ENCODE measurements at places on chromosomes 2 and 18.

GRCh38 chr2:71336802-71337201 is 5.2 kb downstream of the ZNF638 start:
- DNase-seq, result no peak

DNA sequence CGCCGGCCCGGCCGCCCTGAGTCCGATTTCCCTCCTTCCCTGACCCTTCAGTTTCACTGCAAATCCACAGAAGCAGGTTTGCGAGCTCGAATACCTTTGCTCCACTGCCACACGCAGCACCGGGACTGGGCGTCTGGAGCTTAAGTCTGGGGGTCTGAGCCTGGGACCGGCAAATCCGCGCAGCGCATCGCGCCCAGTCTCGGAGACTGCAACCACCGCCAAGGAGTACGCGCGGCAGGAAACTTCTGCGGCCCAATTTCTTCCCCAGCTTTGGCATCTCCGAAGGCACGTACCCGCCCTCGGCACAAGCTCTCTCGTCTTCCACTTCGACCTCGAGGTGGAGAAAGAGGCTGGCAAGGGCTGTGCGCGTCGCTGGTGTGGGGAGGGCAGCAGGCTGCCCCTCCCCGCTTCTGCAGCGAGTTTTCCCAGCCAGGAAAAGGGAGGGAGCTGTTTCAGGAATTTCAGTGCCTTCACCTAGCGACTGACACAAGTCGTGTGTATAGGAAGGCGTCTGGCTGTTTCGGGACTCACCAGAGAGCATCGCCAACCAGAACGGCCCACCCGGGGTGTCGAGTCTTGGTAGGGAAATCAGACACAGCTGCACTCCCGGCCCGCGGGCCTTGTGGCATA is 4.6 kb downstream of the SIX2 start:
- DNase-seq, result no peak

GRCh38 chr18:13608791-13609532 is 117.4 kb downstream of the FAM210A start:
- peak; percentile 31 for DNase-seq

DNA sequence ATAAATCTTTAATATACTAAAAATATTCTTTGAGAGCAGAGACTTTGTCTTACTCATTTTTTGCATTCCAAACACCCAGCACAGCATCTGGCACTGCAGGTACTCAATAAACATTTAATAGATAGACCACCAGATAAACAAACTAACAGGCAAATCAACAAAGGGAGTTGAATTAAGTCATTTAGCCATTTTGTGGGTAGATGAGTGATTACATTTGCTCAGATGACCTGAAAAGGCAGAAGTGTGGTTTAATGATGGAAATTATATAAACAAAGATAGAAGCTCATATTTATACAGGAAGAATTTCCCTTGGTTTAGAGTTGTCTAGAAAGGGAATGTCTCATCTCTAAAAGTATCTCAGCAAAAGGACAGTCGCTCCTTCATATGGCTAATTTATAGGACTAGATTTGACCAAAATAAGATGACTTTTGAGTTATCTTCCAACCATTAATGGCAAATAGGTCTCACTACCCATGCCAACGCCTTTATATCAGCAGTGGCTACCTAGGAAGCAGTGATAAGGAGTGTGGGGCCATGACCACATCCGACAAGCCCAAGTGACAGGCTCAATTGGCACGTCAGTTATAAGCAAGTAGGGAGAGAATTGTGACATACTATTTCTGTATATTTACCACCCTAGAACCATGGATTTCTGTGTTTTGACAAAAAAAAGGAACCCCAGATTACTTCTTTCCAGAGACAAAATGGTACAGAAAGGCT is 173.5 kb downstream of the ATAD2B start:
- no peak for DNase-seq

DNA sequence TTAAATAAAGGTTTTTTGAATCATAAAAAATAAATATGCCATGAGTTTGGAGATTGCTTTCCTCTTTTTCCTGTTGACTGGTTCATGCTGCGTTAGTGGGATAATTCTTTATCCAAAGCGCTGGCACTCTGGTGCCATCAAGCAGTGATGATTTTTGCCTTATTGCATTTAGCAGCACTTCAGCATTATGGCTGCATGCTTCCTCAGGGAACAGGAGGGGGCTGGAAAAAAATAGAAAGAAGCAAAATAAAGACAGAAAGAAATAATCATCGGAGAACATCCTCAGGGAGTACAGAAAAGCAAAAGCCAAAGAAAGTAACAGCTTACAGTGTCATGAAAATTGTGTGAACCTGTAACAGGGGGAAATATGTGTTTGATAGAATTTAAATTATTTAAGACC is 1408.2 kb upstream of the PIK3C3 start:
- no peak for DNase-seq

DNA sequence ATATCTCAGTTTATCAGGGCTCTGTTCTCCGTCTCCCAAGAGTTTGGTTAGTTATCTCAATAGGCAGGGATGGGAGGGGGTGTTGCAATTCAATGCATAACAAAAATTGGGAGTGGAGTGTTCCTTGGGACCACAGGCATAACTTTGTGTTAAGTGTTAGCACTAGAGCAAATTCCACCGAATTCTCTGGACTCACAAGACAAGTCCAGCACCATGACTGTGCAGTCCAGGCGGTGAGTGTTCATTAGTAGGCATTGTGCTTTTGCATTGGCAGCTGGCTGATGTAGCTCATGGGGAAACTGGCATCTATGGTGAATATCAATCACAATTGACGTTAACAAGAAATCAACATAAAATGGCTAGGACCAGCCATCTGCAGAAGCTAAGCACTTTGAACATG is 79.0 kb upstream of the CABLES1 start:
- no peak for DNase-seq

- DNase-seq, result no peak
Observed at GRCh38 chr2:215290980-215291599, 20.8 kb upstream of the ATIC start.

GRCh38 chr2:208937521-208937920 is 486.3 kb upstream of the MAP2 start:
- no peak for DNase-seq

- no peak for DNase-seq
Observed at GRCh38 chr2:66822186-66822585, 387.3 kb downstream of the MEIS1 start.

DNA sequence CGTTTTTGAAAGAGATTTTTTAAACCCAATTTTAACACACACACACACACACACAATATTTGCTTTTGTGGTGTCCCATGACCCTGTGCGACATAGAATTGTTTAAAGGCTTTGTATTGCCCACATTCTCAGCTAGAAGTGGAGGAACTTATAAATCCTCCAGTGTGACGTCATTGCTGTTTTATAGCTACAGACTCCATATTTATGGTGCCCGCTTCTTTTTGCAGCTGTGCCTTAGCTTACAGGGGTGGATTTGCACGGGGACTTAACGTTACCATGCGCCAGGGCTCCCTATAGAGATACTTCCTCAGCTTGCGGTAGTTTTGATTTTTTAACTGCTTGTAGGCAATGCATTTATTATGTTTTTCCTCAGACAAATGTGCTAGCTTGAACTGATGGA is 101.9 kb upstream of the SMIM21 start:
- no peak for DNase-seq

DNA sequence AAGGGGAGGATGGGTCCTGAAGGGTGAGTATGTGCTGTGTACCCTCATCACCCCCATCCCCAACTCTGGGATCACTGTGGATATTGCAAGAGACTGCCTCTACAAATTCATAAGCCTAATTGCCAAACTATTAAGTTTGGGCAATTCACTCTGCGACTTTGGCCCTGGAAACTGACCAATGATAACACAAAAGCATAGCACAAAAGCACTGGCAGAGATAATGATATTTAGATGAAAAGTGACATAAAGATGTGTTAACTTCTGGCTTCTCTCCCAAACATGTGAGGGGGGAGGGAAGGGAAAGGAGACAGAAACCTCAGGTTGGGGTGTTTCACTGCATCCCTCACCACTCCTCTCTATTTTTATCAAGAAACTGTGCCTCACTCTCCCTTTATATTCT is 150.3 kb downstream of the SATB2 start:
- DNase-seq, result no peak

GRCh38 chr18:69257861-69258458 is 142.7 kb upstream of the DOK6 start:
- no peak for DNase-seq

- DNase-seq, result no peak
Observed at GRCh38 chr18:75023473-75023872, 185.5 kb downstream of the PTGR3 start.

DNA sequence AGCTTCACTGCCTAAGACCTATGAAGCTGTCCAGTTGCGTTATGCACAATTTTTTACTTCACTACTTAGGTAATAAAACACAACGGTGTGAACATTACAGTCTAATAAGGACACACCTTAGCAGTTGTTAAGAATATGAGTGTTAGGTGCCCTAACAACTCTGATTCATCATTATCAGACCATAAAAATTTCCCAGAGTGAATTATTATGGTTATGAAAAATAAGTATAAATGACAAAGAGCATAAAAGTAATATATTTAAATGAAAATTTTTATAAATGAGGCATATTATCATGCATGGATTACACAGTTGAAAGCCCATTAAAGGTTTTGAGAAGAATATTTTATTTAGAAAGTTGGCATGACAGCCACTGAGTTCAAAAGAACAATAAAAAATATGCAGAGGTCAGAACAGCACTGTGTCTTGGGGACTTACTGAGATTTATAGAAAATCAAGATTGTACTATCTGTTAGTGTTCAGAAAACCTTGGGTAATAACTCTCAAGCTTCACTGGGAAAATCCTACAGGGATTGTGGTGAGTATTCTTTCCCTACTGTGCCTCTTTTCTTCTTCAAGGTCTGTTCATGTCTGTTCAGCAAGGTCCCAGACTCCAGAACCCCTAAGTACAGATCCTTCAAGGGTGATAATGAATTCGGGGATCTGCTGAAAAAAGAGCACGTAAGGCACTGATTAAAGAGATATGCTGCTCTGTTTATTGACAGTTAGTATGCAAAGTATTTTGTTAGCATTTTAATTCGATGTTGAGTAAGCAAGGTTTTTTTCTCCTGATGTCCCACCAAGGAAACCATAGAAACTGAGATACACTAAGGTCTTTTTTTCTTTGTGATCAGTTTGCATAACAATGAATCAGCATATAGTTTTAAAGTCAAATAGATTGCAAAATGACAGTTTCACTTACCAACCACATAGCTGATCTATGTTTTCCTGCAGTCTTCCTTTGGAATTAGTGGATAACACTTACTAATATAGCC is 250.0 kb downstream of the DSEL start:
- no peak for DNase-seq

- DNase-seq, result no peak
Observed at GRCh38 chr2:129585760-129586159, 393.7 kb upstream of the RAB6C start.

DNA sequence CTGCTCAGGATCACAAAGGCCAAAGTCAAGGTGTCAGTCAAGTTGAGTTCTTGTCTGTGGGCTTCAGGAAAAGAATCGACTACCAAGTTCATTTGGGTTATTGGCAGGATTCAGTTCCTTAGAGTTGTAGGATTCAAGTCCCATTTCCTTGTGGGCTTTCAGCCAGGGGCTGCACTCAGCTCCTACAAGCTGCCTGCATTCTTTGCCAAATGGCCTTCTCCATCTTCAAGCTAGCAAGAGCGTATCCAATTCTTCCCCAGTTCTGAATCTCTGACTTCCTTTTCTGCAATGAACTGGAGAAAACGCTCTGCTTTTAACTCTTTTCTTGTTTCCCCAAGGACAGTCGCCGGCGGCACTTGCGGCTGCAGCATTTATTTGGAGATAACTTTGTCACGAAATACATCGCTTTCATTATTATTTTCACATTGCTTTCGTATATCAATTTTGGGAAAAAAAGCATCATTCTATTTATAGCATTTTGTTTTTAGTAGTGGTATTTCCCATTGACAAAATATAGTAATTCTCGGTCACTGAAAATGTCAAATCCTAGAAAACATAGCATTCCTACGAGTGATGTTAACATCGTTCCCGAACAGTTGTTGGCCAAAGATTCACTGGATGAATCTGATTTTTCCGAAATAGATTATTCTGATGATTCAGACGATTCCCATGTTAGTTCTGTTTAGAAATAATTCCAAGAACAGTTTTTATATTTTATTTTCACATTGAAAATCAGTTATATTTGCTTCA is 59.6 kb upstream of the SERPINE2 start:
- DNase-seq, result no peak

- no peak for DNase-seq
Observed at GRCh38 chr2:156398176-156398575, 38.0 kb upstream of the GPD2 start.

DNA sequence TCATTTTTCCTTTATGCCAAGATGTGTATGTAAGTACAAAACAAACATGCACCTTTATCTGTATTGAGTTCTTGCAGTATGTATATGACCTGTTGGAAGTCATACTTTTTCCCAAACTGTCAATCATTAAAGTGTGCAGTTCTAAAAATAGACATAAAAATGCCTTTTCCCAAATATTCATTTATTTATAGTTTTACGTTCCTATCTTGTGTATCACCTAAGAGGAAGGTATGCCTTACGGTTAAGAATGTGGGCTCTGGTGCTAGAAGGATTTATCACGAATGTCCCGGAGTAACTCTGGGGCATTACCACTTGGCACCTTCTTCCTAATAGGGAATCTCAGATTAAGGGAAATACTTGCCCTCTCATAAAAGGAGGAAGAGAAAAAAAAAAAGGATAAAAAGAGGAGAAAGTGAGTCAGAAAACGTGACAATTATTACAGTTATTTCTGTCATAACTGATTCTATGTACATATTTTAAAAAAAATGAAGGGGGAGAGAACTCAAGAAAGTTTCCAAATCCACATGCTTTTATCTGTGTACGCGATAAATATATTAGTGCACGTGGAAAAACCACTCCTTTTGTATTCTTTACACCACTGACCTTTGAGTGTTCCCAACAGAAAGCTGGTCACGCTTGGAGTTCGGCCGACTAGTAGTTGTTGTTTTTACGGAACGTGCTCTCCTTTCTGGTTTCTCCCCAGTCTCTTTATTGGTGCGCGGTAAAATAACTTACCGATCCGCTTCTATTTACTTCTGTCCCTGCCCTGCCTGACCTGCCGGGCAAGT is 721 bp downstream of the MCEE start:
- DNase-seq, result peak; percentile 77

- no peak for DNase-seq
Observed at GRCh38 chr2:68291314-68291713, 28.4 kb downstream of the CNRIP1 start.

- DNase-seq, result no peak
Observed at GRCh38 chr2:69965756-69966445, 4.5 kb upstream of the ASPRV1 start.

DNA sequence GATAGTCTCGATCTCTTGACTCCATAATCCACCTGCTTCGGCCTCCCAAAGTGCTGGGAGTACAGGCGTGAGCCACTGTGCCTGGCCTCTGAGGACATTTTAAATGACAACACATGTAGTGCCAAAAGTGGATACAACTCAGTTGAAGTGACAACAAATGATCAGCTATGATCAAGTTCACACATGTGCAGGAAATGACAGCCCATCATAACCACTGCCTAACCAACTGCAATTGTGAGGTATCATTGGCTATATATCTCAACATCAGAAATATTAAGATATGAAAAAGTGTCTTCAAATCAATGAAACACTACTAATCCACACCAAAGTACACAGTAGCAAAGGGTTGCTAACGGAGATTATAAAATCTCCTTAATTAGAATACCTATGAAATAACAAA is 84.8 kb downstream of the DTNB start:
- no peak for DNase-seq
